ENCODE measurements at places on chromosomes 7 and 10. TPM values are rescaled to one million over a fixed set of nuclear protein-coding genes. Genes with fewer than 3 reads are reported as not detected.

- H3K36me3 ChIP-seq, result peaks cover 38% of the 10 kb centered on the region
- peak; percentile 93 for DNase-seq
- H3K27ac ChIP-seq, result peak within 1 kb of the TSS; percentile 95
- peak within 1 kb of the TSS; percentile 89 for H3K4me3 ChIP-seq
- H3K27me3 ChIP-seq, result no peaks in the 10 kb centered on the region
Measured at GRCh38 chr10:79347226-79347893, at the start of gene PPIF. Gene PPIF (plus strand): TSS chr10:79347469. CDS start chr10:79347549, 80 bp downstream.

- H3K27ac ChIP-seq, result no peak overlapping the region
- H3K4me3 ChIP-seq, result no peak overlapping the region
- peaks cover 2% of the 10 kb centered on the region for H3K27me3 ChIP-seq
- H3K4me1 ChIP-seq, result peaks cover 15% of the 10 kb centered on the region
Measured at GRCh38 chr10:96283756-96284155, 12.4 kb upstream of the BLNK start.

Gene KLF14
- not detected for total RNA-seq

Gene LHFPL3
- total RNA-seq, result not detected

Gene FAM13C
- total RNA-seq, result not detected

Gene CLRN3
- not detected for total RNA-seq
